Bone marrow (tissue), 2 donors: ENCODE measurements at places on chromosomes 4 and X.

DNA sequence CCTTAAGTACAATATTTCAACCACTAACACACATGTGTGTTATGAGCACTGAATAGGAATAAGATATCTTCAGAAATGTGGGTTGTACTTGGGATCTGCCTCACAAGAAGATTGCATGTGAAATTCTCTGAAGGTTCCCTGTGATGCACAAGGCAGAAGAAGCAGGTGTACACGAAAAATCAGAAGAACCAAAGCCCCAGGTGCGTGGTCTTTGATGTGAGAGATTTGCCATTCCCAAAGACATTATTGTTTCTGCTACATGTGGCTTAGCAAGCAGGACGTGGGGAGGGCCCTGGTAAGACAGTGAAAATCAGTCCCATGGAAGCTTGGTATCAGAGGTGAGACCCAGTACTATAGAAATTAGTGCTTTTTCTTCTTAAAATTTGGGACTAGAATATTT, 13.0 kb upstream of the SPRY1 start:
- DNase-seq, result no peak

- DNase-seq, result no peak
These were observed 12.8 kb downstream of the TBC1D9 start for GRCh38 chr4:140743194-140743931.

- peak; percentile 95 for DNase-seq
These were observed 11.5 kb upstream of the TLR1 start for GRCh38 chr4:38815885-38816782.

DNA sequence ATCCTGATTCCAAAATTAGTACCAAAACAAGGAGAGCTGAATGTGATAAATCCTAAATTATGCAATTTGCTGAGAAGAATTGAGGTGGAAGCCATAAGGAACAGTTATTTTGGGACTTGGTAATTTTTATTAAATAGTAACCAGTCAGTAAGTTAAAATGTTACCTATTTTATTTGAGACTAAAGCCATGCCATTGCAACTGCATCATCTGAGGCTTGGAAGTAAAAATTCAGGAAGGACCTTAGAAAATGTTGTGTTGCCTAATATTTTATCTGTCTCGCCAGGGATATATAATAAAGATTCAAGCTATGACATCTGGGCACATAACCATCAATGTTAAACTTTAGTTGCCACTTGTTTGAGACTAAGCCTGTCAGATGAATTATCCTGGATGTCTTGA, 341.3 kb upstream of the MAGEB16 start:
- DNase-seq, result no peak

GRCh38 chr4:28675582-28675981, 1814.9 kb downstream of the STIM2 start:
- DNase-seq, result no peak

DNA sequence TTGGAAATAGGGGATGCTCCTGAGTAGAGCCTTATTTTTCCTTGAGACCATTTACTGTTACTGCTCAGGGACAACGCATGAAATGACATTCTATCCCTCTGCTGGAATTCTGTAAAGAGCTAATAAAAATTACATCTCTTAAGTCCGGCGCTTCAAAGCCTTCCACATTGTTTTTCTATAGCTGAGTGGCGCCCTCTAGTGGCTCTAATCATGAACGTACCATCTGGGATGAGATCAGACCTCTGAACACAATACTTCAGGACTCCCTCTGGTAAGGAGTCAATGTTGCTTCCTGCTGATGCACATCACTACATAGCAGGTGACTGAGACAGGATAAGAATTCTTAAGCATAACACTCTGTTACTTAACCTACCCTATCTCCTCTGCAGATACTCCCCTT, 6.0 kb downstream of the HMGN5 start:
- DNase-seq, result peak; percentile 0

GRCh38 chrX:38895775-38896174, 94.5 kb downstream of the MID1IP1 start:
- DNase-seq, result no peak
